ENCODE measurements at places on chromosomes 13 and 19.

DNA sequence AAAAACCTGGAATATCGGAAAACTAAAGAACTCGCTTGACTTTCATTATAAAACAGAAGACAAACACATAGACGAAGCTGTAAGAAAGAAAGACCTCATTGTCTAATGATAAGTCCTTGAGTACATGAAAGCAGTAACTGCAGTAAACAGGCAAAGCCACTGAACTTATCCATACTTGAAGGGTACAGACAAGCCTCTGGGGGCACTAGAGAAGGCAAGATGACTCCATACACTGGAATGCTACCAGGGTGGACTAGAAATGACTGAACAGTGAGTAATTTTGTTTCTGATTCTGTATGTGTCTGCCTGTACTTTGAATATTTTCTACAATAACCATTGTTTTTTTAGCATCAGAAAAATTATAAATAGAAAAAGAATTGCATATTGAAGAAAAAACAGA, 507.9 kb downstream of the UQCRFS1 start:
- peak; percentile 45 for DNase-seq

DNA sequence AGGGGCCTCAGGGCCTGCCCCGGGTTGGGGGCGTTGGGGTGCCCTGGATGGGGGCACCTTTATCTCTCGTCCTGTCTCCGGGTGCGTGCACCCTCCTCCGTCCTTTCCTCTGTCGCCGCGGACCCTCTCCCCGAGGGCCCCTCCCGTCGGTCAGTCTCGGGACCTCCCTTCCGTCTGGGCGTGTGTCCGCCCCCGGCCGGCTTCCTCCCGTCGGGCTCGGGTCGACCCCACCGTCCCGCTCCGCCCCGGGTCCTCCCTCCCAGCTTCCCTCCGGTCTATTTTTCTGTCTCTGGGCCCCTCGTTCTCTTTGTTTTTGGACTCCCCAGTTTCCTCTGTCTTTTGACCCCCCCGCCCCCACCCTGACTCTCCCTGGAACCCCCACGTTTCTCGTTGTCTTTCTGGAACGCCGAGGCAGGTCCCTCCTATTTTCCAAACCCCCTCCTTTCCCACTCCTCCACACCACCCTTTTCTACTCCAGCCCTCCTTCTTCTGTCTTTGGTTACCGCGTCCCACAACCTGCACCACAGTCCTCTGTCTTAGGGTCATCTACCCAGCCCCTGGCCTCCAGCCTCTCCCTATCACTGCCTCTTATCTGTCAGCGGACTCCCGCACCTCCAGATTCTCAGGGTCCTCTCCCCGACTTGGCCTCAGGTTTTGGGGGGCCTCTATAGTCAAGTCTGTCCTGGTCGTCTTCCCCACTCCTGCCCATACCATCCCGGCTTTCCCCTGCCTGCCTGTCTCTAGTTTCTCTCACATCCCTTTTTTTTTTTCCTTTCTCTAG, 757 bp downstream of the EGLN2 start:
- no peak for DNase-seq

- DNase-seq: no peak
These were observed 45.3 kb upstream of the VSTM2B start for GRCh38 chr19:29480507-29480906.

DNA sequence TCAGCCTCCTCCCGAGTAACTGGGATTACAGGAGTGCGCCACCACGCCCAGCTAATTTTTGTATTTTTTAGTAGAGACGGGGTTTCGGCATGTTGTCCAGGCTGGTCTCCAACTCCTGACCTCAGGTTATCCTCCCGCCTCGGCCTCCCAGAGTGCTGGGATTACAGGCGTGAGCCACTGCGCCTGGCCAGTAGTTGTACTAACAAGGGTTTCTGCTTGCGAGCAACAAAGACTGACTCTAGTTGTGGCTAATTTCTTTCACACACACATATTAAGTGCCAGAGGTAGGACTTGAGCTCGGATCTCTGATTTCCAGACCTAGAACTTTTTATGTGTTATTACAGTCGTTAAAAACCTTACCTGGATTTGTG, 635 bp upstream of the PCCA start:
- no peak for DNase-seq

- DNase-seq: no peak
These were observed 132.3 kb downstream of the LIG4 start for GRCh38 chr13:108083056-108083455.

DNA sequence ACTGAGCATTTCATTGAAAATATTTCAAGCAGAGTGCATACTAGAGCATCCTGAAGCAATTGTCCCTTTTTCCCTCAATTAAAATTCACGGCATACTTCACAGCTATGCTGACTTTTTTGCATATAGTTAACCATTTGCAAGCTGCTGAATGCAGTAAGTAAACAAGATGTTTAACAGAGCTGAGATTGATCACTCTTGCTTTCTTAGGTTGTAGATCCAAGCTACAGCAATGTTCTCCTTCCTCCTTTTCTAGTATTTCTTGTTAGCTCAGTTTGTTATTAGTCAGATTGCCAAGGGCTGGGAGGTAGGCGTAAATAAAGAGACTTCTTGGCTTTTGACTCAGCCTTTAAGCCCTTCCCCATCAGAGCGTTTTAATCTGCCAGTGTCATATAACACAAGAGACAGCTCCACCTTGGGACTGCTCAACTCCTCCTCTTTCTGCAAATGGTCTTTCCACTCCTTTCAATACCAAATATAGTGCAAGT, at the start of gene SLITRK6:
TSS of gene SLITRK6 (minus strand) at position 323 of the 486 bp plus-strand sequence. CDS start 2,911 bp downstream, outside the sequence.
- peak; percentile 87 for DNase-seq

GRCh38 chr19:8396563-8397203, 6.5 kb downstream of the RAB11B start:
- peak; percentile 13 for DNase-seq

GRCh38 chr19:12331211-12331941, 2.1 kb downstream of the ZNF563 start:
- DNase-seq: no peak

- DNase-seq: no peak
These were observed 278.9 kb upstream of the PCDH9 start for GRCh38 chr13:67509018-67509417.

DNA sequence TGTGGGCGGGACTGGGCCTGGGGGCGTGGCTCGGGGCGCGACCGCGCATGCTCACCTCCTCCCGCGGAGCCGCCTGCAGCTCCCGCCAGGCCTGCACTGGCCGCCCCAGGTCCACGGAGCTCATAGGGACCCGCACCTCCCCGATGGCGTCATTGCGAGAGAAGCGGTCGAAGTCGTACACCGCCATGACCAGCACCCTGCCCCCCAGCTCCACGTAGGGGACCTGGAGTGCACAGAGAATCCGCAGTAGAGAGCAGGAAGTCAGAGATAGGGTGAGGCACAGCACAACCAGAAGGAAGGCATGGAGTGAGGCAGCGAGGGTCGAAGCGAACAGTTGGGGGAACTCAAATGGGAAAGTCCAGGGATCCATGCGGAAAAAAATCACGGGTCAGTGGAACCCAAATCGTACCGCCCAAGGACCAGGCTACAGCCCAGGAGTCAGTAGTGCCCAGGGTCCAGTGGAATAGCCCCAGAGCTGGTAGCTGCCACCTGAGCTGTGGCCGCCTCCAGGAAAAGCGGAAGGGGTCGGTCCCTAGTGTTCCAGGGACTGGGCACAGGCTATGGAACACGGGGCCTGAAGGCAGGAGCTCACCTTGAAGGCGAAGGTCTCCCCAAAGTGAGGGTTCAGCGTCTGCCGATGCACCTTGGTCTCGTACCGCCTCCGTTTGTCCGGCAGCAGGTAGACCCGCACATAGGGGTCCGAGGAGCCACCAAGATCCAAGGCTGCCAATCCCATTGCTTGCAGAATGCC, 4.8 kb downstream of the SYT5 start:
- peak; percentile 89 for DNase-seq

DNA sequence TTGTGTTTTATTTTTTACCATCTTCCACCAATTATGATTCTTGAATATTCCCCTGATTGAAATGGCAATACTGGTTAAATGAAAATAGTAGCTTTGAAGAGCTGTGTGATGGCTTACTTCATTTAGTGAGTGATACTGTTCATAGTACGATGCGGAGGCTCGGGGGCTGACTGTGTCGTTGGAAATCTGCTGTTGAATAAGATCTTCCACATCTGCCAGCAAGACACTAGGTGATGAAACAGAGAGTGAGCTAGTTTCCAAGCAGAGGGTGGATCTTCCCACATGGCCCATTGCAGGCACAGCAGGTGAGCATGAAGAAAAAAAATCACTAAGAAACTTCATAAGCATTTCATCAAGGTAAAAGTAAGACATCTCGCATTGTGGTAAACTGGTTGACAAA, 22.5 kb downstream of the CPB2 start:
- DNase-seq: no peak

GRCh38 chr13:26998292-26998691, 173.3 kb downstream of the USP12 start:
- DNase-seq: no peak

- no peak for DNase-seq
These were observed 21.2 kb downstream of the PRAM1 start for GRCh38 chr19:8481201-8481600.

- DNase-seq: no peak
These were observed 500 bp downstream of the SMIM24 start for GRCh38 chr19:3479834-3480215.

- DNase-seq: no peak
These were observed 313.5 kb downstream of the SLC7A1 start for GRCh38 chr13:29281932-29282495.

GRCh38 chr13:109803825-109804224, 17.4 kb upstream of the IRS2 start:
- no peak for DNase-seq

DNA sequence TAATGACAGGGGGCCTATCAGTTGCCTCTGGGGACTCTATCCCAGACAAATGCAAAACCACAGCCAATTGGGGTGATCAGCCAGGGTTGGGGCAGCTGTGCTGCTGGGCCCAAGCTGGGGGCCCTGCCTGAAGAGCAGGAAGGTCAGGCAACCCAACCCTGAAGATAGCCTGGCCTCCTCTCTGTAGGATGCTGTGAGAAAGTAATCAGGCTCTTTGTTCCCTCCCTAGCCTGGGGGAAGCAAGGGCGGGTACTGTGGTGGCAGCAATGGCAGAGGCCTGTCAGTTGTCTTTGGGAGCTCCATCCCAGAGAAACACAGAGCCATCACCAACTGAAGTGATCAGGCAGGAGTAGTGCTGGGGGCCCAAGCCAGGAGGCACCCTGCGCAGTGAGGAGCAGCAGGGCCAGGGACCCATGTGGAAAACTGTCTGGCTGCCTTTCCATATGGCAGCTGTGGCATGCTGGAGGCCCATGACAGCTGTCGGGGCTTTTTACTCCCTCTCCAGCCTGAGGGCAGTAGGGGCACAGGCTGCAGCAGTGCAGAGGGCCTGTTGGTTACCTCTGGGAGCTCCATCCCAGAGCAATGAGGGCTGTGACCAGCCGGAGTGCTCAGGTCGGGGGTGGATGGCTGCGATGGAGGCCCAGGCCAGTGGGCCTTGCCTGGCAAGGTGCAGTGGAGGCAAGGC, 73.6 kb upstream of the ATP12A start:
- DNase-seq: no peak

Data from NCI-H2227 treated with DMSO at 0.1 percent for 48 hours (cell line).